ENCODE measurements at places on chromosomes 2 and 18.
A peak's percentile ranks its signal among the peaks of the same experiment; 100 is the strongest.

GRCh38 chr18:32048507-32049091 lies 30.0 kb downstream of the RNF125 start:
- no peak for DNase-seq

DNA sequence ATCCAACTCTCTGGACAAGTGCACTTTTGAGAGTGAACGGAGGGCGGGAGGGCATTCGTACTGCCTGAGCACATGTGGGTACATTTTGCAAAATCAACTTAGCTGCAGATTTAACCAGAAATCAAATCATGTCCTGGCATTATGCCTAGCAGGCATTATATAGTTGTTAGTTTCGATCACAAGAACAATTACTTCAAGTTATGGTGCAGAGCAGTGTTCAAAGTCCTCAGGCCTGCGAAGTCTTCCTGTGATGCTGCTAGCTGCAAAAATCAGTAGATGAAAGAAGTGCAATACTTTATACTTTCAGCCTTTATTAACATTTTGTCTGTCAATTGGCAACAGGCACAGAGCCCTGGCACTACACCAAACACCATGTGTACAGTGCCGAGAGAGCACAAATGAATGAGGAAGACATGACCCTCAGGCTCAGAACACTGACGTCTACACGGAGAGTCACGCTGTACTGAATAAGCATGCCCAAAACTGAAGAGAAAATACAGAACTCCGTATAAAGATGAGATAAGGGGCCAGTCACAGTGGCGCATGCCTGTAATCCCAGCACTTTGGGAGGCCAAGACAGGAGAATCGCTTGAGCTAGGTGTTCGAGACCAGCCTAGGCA lies 92.1 kb upstream of the CREB1 start:
- DNase-seq = no peak

DNA sequence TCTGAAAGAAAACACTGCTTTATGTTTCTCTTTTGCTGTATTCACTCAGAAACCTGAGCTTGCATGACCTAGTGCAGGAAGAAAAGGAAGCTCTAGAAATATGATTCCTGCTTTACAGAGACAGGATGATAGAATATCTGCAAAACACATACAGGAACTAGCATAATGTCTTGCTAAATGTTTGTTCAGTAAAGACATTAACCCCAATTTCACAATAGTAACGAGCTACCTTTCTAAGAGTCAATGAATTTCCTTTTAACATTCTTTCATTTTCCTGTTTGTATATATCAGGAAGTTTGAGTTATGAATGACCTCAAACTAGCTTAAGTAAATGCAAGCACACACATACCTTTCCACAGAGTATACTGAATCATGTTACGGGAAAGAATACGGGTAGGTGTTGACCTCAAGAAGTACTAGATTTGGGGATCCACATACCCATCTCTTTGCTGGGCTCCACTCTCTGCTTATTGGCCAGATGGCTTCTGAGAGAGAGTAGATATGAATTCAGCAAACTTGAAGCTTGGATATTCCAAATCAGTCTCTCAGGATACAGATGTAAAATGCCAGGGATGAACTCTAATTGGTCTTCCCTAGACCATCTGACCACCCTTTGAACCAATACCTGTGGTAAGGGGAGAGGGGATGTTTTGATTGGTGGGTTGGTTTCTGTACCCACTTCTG lies 18.2 kb upstream of the ACSL3 start:
- DNase-seq = no peak

GRCh38 chr2:231781798-231782726 lies 980 bp upstream of the PDE6D start:
- no peak for DNase-seq

GRCh38 chr2:188956961-188957360 lies 17.2 kb upstream of the COL3A1 start:
- no peak for DNase-seq

DNA sequence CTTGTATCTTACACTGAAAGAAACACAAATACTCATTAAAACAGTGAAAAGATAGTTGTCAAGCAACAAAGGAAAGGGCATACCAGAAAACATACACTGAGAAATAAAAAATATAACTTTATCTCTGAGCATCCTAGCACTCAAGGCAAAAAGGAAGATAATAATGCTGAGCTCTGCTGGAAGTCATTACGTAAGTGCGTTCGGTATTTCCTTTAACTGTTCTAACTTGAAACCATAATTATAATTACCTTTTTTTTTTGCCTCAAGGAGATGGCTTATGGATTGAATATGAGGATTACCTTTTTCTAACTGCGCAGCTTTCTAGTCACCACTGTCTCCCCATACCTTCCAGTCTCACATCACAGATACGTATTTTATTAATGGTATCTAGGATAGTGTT lies 308.1 kb downstream of the GBX2 start:
- no peak for DNase-seq

- DNase-seq = no peak
Measured at GRCh38 chr2:204574486-204574885, 29.2 kb downstream of the PARD3B start.

DNA sequence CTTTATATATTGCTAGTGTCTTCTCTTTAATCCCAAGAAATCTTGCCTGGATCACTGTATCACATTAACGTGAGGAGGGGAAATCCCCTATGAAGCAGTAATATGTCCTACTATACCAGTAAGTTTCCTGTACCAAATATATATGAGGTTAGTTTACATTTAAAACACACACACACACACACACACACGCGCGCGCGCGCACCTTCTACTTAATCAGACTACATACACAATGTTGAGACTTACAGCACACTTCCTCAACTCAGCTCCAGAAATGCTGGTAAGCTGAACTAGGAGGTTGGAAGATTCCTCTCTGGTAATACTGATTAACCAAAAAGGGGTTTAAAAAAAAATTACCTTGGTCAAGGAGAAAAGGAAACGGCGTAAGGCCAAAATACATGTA lies 49.3 kb downstream of the USP34 start:
- no peak for DNase-seq

- DNase-seq = no peak
Measured at GRCh38 chr2:22035361-22035830, 911.6 kb downstream of the TDRD15 start.

DNA sequence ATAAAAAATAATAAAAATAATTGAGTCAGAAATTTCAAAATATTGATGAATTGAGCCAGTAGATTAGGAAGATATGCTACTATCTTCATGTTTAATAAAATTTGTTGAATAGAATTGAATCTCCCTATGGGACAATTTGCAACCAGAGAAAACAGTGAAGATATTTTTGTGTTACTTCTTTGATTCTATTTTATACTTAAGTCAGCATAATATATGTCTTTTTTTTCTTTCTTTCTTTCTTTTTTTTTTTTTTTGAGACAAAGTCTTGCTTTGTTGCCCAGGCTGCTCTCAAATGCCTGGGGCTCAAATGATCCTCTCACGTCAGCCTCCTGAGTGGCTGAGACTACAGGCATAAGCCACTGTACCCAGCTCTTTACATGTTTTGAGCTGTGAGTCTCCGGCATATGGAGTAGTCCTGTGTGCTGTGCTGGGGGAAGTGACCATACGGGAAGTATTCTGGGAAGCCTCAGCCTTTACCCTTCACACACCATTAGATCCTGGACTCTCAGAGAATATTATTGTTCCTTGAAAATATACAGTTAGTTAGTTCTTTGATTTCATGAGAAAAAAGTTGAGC lies 13.8 kb upstream of the IAH1 start:
- DNase-seq = no peak

DNA sequence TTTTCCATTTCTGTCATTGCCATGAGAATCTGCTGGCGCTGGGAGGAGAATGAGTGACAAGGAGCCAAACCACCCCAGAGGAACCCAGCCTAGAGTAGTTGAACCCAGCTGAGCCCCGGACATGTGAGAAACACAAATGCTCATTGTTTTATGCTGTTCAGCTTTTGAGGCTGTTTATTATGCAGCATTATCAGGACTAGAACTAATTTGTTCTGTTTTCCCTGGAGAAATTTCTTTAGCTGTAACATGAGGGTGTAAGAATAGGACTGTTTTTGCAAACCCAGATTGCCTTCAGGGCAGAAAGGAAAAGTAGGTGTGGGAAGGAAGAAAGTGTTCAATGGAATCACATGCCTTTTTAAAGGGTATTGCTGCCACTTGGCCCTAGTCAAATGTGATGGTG lies 28.5 kb upstream of the DOCK10 start:
- DNase-seq = no peak

DNA sequence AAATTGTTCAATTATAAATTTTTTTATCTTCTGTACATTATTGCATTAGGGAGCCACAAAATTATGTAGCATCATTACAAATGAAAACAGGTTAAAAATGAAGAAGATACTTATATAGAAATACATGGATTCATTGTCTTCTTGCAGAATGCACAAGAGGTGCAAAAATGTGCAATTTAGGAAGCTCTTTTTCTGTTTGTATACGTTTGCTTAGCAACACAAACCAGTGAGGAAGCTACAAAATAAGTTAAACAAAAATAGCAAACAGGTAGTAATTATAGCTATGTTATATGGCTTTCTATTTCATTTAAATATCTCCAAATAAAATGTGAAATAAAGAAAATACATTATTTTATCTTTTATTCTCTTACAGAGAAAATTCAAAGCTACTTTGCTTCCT lies 177.6 kb upstream of the SESTD1 start:
- DNase-seq = no peak

- no peak for DNase-seq
Measured at GRCh38 chr2:23383100-23383499, 1.9 kb upstream of the KLHL29 start.

DNA sequence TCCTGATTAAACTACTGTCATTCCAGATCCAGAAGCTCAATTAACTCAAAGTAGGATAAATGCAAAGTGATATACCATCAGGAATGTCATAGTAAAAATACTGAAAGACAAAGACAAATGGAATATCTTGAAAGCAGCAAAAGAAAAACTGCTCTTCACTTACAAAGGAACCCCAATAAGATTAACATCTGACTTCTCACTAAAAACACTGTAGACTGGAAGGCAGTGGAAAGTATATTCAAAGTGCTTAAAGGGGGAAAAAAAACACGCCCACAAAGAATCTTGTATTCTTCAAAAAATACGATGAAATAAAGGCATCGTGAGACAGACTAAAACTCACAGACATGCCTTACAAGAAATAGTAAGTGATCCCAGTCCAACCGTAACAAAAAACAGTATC lies 195.7 kb downstream of the DOK6 start:
- no peak for DNase-seq

GRCh38 chr2:46615986-46616485 lies 136.7 kb downstream of the TMEM247 start:
- DNase-seq = peak; percentile 71

DNA sequence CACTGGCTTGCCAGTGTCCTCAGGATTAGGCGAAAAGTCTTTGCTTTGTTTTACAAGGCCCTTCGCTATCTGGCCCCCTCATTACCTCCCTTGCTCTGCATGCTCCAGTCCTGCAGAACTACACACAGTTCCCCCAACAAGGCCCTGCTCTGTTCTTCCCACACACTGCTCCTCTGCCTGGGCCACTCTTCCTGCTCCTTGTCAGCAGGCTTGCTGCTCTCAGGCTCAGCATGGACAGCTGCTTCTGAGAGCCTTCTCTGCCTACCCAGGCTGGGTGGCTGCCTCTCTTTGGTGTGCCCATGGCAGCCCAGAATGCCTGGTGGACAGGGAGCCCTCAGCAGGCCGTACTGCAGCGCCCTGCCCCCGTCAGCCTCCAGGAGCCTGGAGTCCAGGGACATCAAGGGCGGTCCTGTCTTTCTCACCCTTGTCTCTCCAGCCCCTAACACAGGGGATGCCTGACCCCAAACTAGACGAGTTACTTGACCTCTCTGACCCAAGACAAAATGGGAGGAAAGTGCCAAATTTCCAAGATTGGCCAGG lies 111.1 kb downstream of the MSH2 start:
- DNase-seq = no peak

DNA sequence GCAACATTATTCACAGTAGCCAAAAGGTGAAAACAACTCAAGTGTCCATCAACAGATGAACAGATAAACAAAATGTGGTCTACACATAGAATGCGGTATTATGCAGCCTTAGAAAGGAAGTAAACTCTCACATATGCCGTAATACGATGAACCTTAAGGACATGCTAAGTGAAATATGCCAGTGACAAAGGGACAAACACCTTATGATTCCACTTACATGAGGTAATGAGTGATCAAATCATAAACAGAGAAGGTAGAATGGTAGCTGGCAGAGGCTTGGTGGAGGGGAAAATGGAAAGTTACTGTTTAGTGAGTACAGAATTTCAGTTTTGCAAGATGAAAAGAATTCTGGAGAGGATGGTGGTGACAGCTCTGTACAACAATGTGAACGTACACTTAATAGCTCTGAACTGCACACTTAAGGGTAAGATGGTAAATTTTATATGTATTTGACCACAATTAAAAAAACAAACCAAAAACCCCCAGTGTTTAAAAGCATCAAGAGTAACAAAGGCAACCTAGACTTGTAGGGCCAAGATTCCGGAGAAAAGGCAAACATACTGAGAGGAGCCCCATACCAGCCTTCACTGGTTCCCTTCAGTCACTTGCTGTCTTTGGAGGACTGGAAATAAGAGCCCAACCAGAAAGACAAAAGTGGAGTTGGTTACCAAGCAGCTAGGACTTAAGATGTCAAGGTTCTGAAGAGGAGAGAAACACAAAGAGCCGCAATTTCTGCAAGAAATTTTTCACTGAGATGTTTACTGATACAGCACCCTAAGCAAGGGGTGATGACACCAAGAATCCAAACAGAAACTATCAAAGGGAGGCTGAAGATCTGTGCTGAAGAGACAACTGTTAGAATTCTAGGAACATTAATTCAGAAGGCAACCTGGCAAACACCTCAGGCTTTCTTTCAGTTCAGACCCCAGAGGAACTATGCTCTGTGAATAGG lies 61.3 kb downstream of the CUL3 start:
- no peak for DNase-seq

DNA sequence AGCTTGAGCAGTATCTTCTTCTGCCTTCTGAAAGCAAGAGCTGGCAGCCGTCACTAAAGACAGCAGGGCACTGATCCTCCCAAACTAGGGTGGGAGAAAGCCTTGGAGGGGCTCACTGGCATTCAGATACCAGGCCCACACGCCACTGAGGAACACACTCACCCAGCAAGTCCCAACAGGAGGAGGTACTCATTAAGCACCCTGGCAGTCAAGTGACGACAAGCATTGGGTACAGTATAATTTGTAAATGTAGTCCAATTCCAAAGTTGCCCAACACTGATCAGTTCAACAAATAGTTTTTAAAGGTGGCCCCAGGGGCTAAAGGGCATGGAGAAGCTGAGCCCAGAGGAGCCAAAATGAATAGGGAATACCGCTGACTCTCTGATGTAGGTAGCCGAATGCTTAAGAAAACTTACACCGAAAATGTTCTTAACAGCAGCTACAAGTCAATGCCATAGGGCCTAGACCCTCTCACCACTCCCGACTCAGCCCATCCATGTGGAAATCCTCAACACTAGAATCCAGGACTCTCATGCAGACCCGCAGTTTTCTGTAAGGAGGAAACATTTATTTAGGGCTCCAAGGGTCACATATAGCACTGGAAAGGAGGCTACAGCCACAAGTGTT lies 9.9 kb downstream of the LIMS2 start:
- DNase-seq = no peak

DNA sequence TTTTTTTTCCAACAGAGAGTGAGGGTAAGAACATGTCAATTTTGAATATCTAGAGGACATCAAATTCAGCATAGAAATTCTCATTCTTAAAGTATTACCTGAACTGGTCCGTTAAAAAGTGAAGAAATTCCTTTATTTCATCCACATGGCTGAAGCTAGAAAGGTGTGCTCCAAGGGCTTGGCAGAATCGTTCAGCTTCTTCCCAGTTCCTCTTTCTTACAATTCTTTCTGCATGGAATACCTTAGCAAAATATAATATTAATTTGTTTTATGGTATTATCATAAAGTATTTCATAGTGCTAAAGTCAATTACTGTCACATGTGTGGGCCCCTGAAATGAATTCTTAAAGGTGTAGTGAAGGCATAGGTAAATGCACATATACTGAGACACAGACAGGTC lies 74.3 kb upstream of the CD302 start:
- DNase-seq = no peak

Measured in NCI-H526 treated with DMSO at 0.1 percent for 48 hours (cell line).